ENCODE measurements at places on chromosomes 2 and 18. TPM values are rescaled to one million over a fixed set of nuclear protein-coding genes. Genes with fewer than 3 reads are reported as not detected.

GPBAR1 gene
- total RNA-seq, result 0.93 TPM

- no peaks in the 10 kb centered on the region for H3K27me3 ChIP-seq
- no peaks in the 10 kb centered on the region for H3K36me3 ChIP-seq
Observed at GRCh38 chr2:28004086-28004485, 113.6 kb downstream of the BABAM2 start.

DNA sequence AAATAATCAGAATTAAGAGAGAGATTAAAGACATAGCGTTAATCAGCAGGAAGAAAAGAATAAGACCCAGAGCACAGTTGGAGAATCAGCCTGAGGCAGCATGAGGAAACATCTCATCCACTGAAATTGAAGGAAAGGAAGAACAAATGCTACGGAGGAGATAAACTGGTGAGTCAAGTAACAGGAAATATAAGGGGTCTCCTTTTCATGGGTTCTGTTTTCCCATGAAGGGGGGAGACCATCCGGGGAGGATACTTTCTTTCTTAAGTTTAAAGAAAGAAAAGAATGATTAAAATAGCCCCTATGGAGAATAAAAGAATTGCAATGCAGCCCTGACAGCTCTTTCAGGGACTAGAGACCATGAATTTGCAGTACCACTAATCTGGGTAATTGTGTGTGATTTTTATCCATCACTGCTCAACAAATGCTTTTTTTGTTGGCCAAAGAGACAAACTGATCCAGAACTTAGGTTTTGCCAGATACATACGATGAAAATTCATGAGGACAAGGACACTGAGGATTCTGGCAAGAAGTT lies 17.7 kb downstream of the ROCK2 start:
- H3K4me3 ChIP-seq, result no peak overlapping the region
- H3K27me3 ChIP-seq, result no peaks in the 10 kb centered on the region
- peaks cover 73% of the 10 kb centered on the region for H3K4me1 ChIP-seq
- H3K27ac ChIP-seq, result peak overlapping the region; percentile 21

DNA sequence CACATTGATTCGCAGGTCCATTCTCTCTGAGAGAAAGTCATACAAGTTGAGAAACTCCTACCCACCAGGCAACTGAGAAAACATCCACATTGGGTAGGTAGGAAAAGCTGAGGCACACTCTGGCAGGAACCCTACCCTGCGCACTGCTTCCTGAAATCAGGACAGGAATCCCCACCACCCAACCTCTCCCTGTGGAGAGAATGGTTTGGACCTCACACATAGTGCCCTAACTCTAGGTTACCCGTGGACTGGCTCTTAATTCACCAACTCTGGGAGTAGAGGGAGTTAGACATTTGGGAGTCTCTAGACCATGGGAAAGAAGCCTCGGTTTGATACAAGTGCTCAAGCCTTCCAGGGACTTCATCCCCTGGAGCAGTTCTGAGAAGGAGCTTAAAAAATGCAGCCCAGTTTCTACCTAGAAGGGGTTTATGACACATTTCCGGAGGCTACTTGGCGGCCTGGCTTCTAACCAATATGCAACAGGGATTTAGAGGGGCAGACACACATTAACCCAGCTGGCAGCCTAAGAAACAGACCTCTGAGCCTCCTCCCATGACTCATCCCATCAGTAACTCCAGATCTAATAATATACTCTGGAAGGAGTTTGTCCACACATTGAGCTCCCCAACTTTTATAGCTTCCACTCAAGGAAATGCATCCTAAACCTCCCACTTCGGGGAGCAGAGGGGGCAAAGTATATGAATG lies 136.7 kb downstream of the EML6 start:
- no peaks in the 10 kb centered on the region for H3K36me3 ChIP-seq
- H3K27me3 ChIP-seq, result no peaks in the 10 kb centered on the region
- H3K4me1 ChIP-seq, result no peaks in the 10 kb centered on the region
- DNase-seq, result no peak

GRCh38 chr2:215797676-215798075 lies 215.7 kb downstream of the MREG start:
- no peaks in the 10 kb centered on the region for H3K4me1 ChIP-seq
- H3K27me3 ChIP-seq, result no peaks in the 10 kb centered on the region
- H3K4me3 ChIP-seq, result no peak overlapping the region

DNA sequence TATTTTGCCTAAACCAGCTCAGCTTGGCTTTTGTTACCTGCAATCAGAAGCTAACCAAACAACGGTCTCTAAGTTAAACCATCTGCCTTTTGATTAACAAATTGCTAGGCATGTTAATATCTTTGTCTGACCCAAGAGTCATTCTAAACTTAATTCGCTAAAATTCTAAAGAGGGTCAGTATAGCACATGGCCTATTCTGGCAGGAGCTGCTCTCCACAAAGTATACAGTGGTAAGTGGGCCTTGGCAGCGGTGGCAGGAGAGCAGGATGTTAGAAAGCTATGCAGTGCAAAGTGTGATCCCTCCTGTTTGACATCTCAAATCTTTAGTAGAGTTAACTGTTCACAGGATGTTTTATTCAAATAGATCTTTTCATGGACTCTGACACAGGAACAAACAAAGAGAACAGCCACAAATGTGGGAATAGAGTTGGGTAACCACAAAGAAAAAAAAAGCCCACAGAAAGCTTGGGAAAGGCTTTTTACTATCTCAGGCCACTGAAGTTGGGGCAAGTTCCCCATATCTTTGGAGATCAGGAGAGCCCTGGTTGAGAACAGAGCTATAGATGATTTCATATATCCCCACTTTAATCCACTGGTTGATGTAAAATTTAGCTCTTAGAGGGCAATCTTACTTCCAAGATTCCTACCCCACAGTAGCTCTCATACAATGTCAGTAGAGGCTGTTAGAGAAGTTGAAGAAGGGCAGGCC lies 10.6 kb downstream of the CFAP210 start:
- no peak overlapping the region for H3K27ac ChIP-seq
- no peaks in the 10 kb centered on the region for H3K27me3 ChIP-seq
- H3K36me3 ChIP-seq, result no peaks in the 10 kb centered on the region
- H3K4me1 ChIP-seq, result no peaks in the 10 kb centered on the region
- H3K4me3 ChIP-seq, result no peak overlapping the region

- H3K4me3 ChIP-seq, result no peak overlapping the region
- no peaks in the 10 kb centered on the region for H3K36me3 ChIP-seq
- no peak for DNase-seq
- no peaks in the 10 kb centered on the region for H3K27me3 ChIP-seq
Observed at GRCh38 chr2:191066197-191066918, 52.4 kb upstream of the STAT1 start.

- H3K4me1 ChIP-seq, result no peaks in the 10 kb centered on the region
- no peak for DNase-seq
- no peak overlapping the region for H3K27ac ChIP-seq
- H3K27me3 ChIP-seq, result no peaks in the 10 kb centered on the region
- H3K36me3 ChIP-seq, result no peaks in the 10 kb centered on the region
- H3K4me3 ChIP-seq, result no peak overlapping the region
Observed at GRCh38 chr18:45708831-45709230, 15.2 kb upstream of the SLC14A1 start.
